ENCODE measurements at places on chromosomes 13 and 19. TPM values are rescaled to one million over a fixed set of nuclear protein-coding genes. Genes with fewer than 3 reads are reported as not detected.

DNA sequence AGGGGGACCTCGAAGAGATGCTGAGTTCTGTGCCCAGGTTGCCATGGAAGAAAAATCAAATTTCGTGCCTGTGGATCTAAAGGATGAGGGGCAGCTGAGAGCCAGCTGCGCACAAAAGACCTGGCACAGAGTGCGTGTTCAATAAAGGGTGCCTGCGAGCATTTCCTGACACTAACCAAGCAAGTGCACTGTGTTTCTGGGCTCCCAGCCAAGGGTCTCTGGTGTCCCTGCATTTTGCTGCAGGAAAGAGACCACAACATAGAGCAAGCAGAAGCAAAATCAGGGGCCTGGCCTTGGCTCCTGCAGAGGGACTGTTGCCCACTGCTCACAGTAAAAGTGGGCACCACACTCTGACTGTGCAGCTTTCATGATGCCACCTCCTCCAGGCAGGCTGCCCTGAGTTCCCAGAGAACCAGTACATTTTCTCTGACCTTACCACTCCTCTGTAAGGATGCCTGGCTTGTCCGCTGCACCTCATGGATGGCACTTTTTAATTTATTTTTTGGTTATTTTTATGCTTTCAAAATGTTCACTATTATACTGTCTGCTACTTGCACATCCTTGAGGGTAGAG is 70.8 kb upstream of the GPR12 start:
- peaks cover 15% of the 10 kb centered on the region for H3K27me3 ChIP-seq
- no peak for DNase-seq
- H3K4me1 ChIP-seq = no peaks in the 10 kb centered on the region
- no peaks in the 10 kb centered on the region for H3K36me3 ChIP-seq

GRCh38 chr13:113997845-113998751 is 24.2 kb upstream of the C13orf46 start:
- no peak overlapping the region for H3K4me3 ChIP-seq
- peaks cover 35% of the 10 kb centered on the region for H3K36me3 ChIP-seq
- no peak for DNase-seq
- H3K4me1 ChIP-seq = no peaks in the 10 kb centered on the region
- no peaks in the 10 kb centered on the region for H3K27me3 ChIP-seq
- H3K27ac ChIP-seq = no peak overlapping the region

- no peaks in the 10 kb centered on the region for H3K4me1 ChIP-seq
- H3K4me3 ChIP-seq = no peak overlapping the region
- DNase-seq = no peak
- H3K27me3 ChIP-seq = no peaks in the 10 kb centered on the region
- no peak overlapping the region for H3K27ac ChIP-seq
Observed at GRCh38 chr13:34577051-34577450, 365.0 kb upstream of the NBEA start.

DNA sequence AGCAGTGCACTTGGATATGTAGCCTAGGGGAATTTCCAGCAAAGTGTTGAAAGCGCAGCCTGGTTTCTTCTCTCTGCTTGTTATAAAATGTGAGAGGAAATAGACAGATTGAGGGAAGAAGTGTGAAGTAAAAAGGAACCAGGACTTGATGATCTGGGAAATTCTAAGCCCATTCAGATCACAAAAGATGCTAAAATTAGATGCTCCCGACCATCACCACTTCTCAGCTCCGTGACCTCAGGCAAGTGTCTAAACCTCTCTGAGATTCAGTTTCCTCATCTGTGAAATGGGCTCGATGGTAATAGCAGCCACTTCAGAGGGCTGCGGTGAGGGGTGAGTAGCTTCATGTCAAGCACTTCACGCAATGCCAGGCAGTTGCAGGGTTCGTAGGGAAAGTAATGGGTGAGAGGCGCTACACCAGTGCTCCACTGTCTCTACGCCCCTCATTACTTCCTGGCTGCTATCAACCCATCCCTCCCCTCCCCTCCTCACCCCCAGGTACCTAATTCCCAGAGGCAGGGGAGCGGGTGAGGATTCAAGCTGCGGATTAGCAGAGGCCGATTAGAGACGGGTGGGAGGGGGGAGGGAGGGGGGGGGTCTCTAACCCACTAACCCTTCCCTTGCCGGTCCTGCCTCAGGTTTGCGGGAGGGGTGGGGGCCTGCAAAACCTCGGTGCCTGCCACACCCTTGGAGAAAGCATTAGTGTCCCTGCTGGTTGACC is 9.0 kb upstream of the NFIC start:
- H3K27ac ChIP-seq = peak overlapping the region; percentile 57
- H3K4me3 ChIP-seq = peak overlapping the region; percentile 60
- DNase-seq = no peak

- H3K36me3 ChIP-seq = no peaks in the 10 kb centered on the region
- peaks cover 17% of the 10 kb centered on the region for H3K27me3 ChIP-seq
- no peak for DNase-seq
- H3K4me1 ChIP-seq = no peaks in the 10 kb centered on the region
Observed at GRCh38 chr13:35858665-35859064, 272.5 kb downstream of the DCLK1 start.

GRCh38 chr19:5035105-5035761 is 66.3 kb downstream of the KDM4B start:
- no peak for DNase-seq
- H3K36me3 ChIP-seq = peaks cover 2% of the 10 kb centered on the region
- H3K4me3 ChIP-seq = no peak overlapping the region
- no peak overlapping the region for H3K27ac ChIP-seq

DNA sequence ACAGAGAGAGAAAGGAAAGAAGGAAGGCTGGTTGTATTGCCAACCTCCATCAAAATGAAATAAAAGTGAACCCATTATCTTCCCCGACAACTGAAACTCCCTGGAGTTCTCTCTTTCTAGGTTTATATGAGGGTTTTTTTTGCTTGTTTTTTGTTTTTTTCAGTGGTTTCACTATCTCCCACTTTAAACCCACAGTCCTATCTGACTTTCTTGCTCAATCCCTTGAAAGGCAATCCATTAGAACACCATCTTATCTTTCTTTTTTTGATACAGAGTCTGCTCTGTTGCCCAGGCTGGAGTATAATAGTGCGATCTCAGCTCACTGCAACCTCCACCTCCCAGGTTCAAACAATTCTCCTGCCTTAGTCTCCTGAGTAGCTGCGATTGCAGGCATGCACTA is 158.0 kb upstream of the MIR17HG start:
- H3K36me3 ChIP-seq = no peaks in the 10 kb centered on the region
- H3K27ac ChIP-seq = no peak overlapping the region
- no peak overlapping the region for H3K4me3 ChIP-seq

GRCh38 chr13:45623516-45624090 is 8.1 kb upstream of the ERICH6B start:
- no peaks in the 10 kb centered on the region for H3K36me3 ChIP-seq
- no peak overlapping the region for H3K4me3 ChIP-seq
- no peak overlapping the region for H3K27ac ChIP-seq
- DNase-seq = peak; percentile 20
- H3K4me1 ChIP-seq = peaks cover 9% of the 10 kb centered on the region

DNA sequence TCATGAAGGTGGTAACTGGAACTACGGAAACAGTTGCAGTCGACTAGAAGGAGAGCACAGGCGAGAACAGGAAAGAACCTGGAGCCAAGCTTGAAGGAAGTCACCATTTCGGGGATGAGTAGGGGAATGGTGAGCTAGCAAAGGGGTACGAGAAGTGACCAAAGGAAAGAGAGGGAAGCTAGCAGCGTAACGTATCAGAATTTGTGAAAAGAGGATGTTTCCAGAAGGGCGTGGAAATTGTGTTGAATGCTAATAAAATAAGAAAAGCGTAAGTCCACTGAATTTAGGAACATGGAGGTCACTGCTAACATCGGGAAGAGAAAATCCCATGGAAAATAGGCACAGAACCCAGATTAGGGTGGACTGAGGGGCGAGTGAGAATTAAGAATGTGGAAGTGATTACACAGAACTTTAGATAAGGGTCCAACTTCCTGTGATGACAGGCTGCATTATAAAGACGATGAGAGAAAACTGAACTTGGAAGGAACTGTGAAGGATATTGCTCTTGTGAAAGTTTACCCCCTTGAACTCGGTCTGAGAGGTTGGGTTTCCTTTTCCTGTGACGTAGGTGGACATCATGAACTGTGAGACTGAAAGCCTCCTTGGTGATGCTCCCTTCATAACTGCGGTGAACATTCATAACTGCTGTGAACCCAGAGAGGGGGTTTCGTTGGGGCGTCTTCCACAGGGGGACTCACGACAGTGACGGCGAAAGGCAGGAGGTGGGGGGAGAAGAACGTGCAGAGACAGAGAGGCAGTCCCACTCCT is 2.0 kb upstream of the FFAR2 start:
- no peak overlapping the region for H3K27ac ChIP-seq
- DNase-seq = peak; percentile 17
- no peaks in the 10 kb centered on the region for H3K36me3 ChIP-seq
- peaks cover 31% of the 10 kb centered on the region for H3K27me3 ChIP-seq

- H3K4me1 ChIP-seq = peaks cover 60% of the 10 kb centered on the region
- DNase-seq = peak; percentile 29
- peak overlapping the region; percentile 76 for H3K4me3 ChIP-seq
- H3K27me3 ChIP-seq = no peaks in the 10 kb centered on the region
- no peak overlapping the region for H3K27ac ChIP-seq
Observed at GRCh38 chr19:42281146-42281826, 12.2 kb downstream of the CIC start.

GRCh38 chr13:72170571-72170970 is 303.6 kb upstream of the DACH1 start:
- H3K27me3 ChIP-seq = no peaks in the 10 kb centered on the region
- H3K4me1 ChIP-seq = no peaks in the 10 kb centered on the region
- H3K36me3 ChIP-seq = no peaks in the 10 kb centered on the region
- H3K27ac ChIP-seq = no peak overlapping the region
- no peak for DNase-seq

DNA sequence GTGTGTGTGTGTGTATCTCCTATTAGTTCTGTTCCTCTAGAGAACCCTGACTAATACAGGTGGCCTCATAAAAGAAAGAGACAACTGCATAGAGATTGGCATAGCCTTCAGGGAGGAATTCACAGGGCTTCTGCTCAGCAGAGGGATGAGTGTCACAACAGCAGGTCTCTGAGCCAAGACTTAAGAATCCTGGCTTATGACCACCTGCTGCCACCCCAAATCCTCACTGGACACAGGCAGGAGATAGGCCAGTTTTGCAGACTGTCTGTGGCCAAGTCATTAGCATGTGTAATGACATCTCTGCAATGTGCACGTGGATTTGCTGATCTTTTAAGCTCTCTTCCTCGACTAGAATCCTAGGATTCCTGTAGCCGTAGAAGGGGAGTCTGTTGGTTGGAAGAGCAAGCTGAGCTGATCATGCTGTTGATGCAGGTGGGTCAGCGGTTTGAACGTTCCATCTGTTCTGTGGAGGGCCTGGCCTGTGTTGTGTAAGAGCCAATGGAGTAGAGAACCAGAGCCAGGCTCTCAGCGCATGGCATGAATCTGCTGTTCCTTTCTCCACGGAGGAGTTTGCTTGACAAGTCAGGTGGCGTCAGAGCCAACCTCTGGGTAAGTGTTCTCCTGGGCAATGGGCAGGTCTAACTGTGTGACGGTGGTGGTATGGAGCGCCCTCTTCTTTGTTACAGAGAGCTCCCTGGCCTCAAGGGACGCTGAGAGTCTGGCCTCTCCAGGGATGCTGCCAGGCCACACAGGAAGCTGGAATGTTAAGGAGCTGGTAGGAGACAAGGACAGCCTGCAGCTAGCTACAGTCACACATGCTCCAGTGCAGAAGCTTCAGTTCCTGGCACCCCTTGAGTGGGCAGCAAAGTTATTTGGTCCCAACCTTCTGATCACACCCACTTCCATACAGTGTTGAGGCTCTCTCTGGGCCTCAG is 503.1 kb downstream of the FOXO1 start:
- no peak overlapping the region for H3K27ac ChIP-seq
- no peak overlapping the region for H3K4me3 ChIP-seq
- H3K4me1 ChIP-seq = peaks cover 20% of the 10 kb centered on the region
- peaks cover 4% of the 10 kb centered on the region for H3K36me3 ChIP-seq
- no peak for DNase-seq

- H3K4me1 ChIP-seq = no peaks in the 10 kb centered on the region
- no peaks in the 10 kb centered on the region for H3K36me3 ChIP-seq
- H3K4me3 ChIP-seq = no peak overlapping the region
- no peaks in the 10 kb centered on the region for H3K27me3 ChIP-seq
- no peak overlapping the region for H3K27ac ChIP-seq
Observed at GRCh38 chr13:25429466-25429865, 57.7 kb downstream of the ATP8A2 start.

GRCh38 chr13:66574606-66575005 is 655.5 kb downstream of the PCDH9 start:
- no peak for DNase-seq
- H3K4me3 ChIP-seq = no peak overlapping the region
- no peak overlapping the region for H3K27ac ChIP-seq
- no peaks in the 10 kb centered on the region for H3K4me1 ChIP-seq

GRCh38 chr13:114096811-114097211 is 35.6 kb downstream of the RASA3 start:
- H3K4me1 ChIP-seq = peaks cover 46% of the 10 kb centered on the region
- no peak overlapping the region for H3K27ac ChIP-seq
- no peak overlapping the region for H3K4me3 ChIP-seq
- H3K27me3 ChIP-seq = no peaks in the 10 kb centered on the region
- peaks cover 54% of the 10 kb centered on the region for H3K36me3 ChIP-seq
- no peak for DNase-seq

- H3K4me3 ChIP-seq = peak overlapping the region; percentile 15
- DNase-seq = no peak
- H3K4me1 ChIP-seq = peaks cover 4% of the 10 kb centered on the region
- peaks cover 2% of the 10 kb centered on the region for H3K27me3 ChIP-seq
- no peaks in the 10 kb centered on the region for H3K36me3 ChIP-seq
Observed at GRCh38 chr13:31773538-31773937, 34.2 kb downstream of the RXFP2 start.

- H3K27ac ChIP-seq = peak overlapping the region; percentile 97
- H3K36me3 ChIP-seq = peaks cover 25% of the 10 kb centered on the region
- H3K4me1 ChIP-seq = peaks cover 56% of the 10 kb centered on the region
- H3K4me3 ChIP-seq = peak overlapping the region; percentile 60
Observed at GRCh38 chr19:41356984-41357739, 3.4 kb upstream of the TGFB1 start.

- DNase-seq = no peak
- no peaks in the 10 kb centered on the region for H3K27me3 ChIP-seq
- peaks cover 30% of the 10 kb centered on the region for H3K36me3 ChIP-seq
- H3K4me3 ChIP-seq = no peak overlapping the region
- H3K27ac ChIP-seq = no peak overlapping the region
Observed at GRCh38 chr19:19285686-19286085, 12.6 kb upstream of the TM6SF2 start.

GRCh38 chr19:13978351-13979243 is 26.3 kb downstream of the DCAF15 start:
- no peak overlapping the region for H3K27ac ChIP-seq
- H3K27me3 ChIP-seq = no peaks in the 10 kb centered on the region
- no peak overlapping the region for H3K4me3 ChIP-seq
- H3K4me1 ChIP-seq = peaks cover 45% of the 10 kb centered on the region
- peaks cover 17% of the 10 kb centered on the region for H3K36me3 ChIP-seq
- DNase-seq = no peak

The TLE6 gene
- total RNA-seq = 1.2 TPM

The SHISA7 gene
- not detected for total RNA-seq

The HSH2D gene
- total RNA-seq = 70.7 TPM

The FGF14 gene
- not detected for total RNA-seq

The RNF6 gene
- total RNA-seq = 46.0 TPM

The CPB2 gene
- not detected for total RNA-seq

The OVOL3 gene
- total RNA-seq = not detected

The CAPS gene
- 17.2 TPM for total RNA-seq

The IL11 gene
- total RNA-seq = 0.27 TPM

The PRMT1 gene
- total RNA-seq = 125 TPM

The ZNF616 gene
- total RNA-seq = 8.3 TPM

Data from activated CD4-positive, alpha-beta T cell treated with anti-CD3 and anti-CD28 coated beads, Interleukin-2, amount 10 ng/mL, durations not matched to agents 7 days and 5 days (primary cell).